Ovary (tissue), 10 donors: ENCODE measurements at places on chromosomes 13 and 19. TPM values are rescaled to one million over a fixed set of nuclear protein-coding genes. Genes with fewer than 3 reads are reported as not detected.

GRCh38 chr19:13212759-13213330 lies 62.6 kb downstream of the IER2 start:
- peak; percentile 18 for DNase-seq

- DNase-seq = no peak
These were observed 42.8 kb downstream of the SPATA13 start for GRCh38 chr13:24203273-24203672.

DNA sequence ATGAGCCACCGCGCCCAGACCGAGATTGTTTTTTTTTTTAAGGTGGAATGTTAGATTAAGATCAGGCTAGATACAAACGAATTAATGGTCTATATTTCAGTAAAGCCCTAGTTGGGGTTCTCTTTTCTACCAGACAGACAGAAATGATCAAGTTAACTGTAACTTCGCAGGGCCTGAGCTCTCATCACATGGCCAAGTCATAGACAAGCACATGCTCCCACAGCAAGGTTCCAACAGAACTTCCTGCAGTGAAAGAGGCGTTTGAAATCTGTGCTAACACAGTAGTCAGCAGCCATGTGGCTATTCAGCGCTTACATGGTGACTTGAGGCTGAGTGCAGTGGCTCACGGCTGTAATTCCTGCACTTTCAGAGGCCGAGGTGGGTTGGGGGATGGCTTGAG lies 34.7 kb upstream of the SEMA6B start:
- DNase-seq = no peak

Gene MED16
- polyA plus RNA-seq = 42.9 TPM

DNA sequence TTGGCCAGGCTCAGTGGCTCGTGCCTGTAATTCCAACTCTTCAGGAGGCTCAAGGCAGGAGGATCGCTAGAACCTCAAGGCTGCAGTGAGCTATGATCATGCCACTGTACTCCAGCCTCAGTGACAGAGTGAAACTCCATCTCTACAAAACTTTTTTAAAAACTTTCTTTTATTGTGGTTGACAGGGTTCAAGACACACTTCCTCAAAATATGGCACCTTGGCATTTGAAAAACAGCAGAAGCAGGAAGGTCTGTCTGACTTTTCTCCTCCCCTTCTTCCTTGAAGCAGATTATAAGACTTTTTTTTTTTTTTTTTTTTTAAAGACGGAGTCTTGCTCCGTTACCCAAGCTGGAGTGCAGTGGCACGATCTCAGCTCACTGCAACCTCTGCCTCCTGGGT lies 100.3 kb downstream of the TM9SF2 start:
- no peak for DNase-seq
